ENCODE measurements at places on chromosomes 11 and 22. TPM values are rescaled to one million over a fixed set of nuclear protein-coding genes. Genes with fewer than 3 reads are reported as not detected.

Gene UVRAG
- polyA plus RNA-seq: 13.3 TPM

- no peaks in the 10 kb centered on the region for H3K36me3 ChIP-seq
- H3K27me3 ChIP-seq: no peaks in the 10 kb centered on the region
- no peak overlapping the region for H3K4me3 ChIP-seq
- H3K4me1 ChIP-seq: no peaks in the 10 kb centered on the region
Observed at GRCh38 chr22:48960980-48961660, 866.6 kb downstream of the BRD1 start.

DNA sequence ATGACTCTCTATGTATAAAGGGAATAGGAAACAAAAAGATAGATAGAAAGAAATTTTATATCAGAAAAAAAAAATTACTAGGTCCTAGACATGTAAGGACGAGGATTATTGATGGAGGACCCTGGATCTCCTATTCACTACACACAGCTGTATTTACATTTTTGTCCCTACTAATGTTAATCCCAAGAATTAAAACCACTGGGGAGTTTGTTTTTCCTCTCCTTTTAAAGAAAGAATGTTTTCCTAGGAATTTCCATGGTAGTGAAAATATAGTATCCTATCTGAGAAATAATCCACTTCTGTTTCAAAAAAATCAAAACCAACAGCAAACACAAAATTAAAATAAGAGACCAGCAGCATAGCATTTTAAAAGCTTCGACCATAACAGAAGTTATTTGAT, 41.1 kb downstream of the PDGFD start:
- no peaks in the 10 kb centered on the region for H3K36me3 ChIP-seq
- no peak for DNase-seq
- no peaks in the 10 kb centered on the region for H3K27me3 ChIP-seq

Gene SAA4
- not detected for polyA plus RNA-seq

GRCh38 chr11:65275906-65276305, 14.1 kb downstream of the POLA2 start:
- no peaks in the 10 kb centered on the region for H3K27me3 ChIP-seq
- H3K4me1 ChIP-seq: no peaks in the 10 kb centered on the region
- H3K36me3 ChIP-seq: no peaks in the 10 kb centered on the region
- no peak overlapping the region for H3K27ac ChIP-seq
- DNase-seq: no peak

Gene GTSE1
- 0.82 TPM for polyA plus RNA-seq

DNA sequence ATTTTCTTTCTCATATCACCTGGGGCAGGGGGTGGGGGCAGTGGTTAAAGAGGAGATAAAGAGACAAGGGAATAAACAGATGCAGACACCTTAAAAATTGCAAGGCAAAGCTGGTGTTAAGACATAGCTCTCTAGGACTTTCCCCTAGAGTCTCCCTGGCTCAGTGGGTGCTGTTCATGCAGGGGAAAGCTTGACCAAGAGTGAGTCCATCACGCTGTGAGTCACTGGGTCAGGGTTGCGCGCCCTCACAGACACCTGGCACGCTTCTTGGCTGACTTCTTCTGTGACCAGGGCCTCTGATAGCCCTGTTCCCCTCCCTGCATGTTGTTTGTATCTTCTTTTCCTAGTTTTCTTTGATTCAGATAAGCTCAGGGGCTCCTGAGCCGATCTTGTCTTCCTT, 31.9 kb downstream of the COMMD9 start:
- H3K27ac ChIP-seq: no peak overlapping the region
- H3K27me3 ChIP-seq: no peaks in the 10 kb centered on the region
- no peaks in the 10 kb centered on the region for H3K36me3 ChIP-seq
- H3K4me1 ChIP-seq: no peaks in the 10 kb centered on the region
- no peak for DNase-seq

GRCh38 chr11:32087597-32087996, 3.3 kb upstream of the RCN1 start:
- no peak for DNase-seq
- no peak overlapping the region for H3K4me3 ChIP-seq
- H3K4me1 ChIP-seq: peaks cover 3% of the 10 kb centered on the region
- H3K27ac ChIP-seq: peak overlapping the region; percentile 54
- H3K36me3 ChIP-seq: no peaks in the 10 kb centered on the region

- H3K36me3 ChIP-seq: no peaks in the 10 kb centered on the region
- H3K4me1 ChIP-seq: no peaks in the 10 kb centered on the region
Observed at GRCh38 chr11:78641541-78641940, 66.9 kb upstream of the NARS2 start.
